ENCODE measurements at places on chromosomes 11 and 22.

DNA sequence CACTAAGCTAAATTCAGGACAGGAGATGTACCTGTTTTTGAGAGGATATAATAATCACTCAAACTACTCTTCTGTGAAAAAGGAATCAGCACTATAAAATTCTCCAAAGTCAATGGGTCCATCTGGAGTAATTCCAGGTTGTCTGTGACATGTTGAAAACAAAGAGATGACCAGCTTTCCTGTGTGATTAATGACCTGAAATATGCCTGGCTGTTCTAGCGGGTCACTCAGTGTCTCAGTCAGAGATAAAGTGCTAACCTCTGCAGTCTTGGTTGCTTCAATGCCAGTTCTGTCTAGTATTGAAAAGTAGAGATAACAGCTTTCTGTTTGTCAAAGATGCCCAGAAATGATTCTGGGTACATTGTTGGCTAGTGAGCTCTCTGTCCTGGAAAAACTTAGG, 722.6 kb upstream of the TENM4 start:
- DNase-seq = no peak

DNA sequence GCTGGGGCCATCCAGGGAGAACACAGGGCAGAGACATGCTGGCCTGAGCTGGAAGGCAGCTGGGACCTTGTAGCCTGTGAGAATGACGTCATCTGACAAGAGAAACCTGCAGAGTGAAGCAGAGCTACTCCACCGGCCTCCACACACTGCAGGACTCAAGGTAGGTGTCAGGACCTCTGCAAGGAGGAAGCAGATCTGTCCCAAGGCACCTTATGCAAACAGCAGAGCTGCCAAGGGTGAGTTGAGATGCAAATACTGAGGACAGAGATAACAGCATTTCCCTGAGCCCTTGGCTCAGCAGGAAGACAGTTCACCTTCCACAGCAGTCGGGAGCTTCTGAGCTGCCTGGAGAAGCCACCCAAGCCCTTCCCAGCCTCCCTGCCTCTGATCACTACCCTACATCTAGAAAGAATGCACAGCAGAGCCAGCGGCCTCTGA, 51.9 kb upstream of the IGSF9B start:
- DNase-seq = no peak

- no peak for DNase-seq
These were observed 12.9 kb upstream of the FAT3 start for GRCh38 chr11:92211576-92212167.

DNA sequence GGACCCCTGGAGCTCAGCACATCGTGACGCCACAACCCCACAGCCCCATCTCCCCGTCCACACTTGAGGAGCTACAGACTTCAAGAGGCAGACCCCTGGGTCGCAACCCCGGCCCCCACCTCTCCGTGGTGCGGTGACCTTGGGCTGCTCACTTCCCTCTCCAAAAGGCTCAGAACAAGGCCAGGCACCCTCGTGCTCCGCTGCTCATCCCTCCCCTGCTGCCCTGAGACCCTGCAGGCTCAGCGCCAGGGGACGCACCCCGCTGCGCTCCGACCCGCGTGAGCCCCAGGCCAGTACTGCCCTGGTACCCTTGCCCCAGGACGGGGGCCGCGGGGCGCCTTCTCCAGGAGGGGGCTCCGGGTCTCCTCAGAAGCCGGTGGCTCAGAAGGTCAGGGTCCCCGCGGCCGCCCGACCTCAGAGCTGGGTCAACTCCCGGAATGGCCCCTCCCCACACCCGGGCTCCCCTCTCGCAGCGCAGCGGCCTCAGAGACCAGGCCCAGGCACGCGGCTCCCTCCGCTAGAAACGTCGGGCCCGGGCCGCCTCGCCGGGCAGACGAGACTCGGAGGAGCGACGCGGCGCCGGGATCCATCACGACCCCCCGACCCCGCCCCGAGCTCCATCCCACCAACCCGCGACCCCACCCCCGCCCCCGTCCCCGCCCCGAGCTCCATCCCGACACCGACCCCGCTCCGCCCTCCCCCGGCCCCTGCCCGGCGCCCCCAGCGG, 563 bp downstream of the GATD1 start:
- DNase-seq = no peak

GRCh38 chr11:14304601-14305000, 54.4 kb downstream of the RRAS2 start:
- DNase-seq = no peak

DNA sequence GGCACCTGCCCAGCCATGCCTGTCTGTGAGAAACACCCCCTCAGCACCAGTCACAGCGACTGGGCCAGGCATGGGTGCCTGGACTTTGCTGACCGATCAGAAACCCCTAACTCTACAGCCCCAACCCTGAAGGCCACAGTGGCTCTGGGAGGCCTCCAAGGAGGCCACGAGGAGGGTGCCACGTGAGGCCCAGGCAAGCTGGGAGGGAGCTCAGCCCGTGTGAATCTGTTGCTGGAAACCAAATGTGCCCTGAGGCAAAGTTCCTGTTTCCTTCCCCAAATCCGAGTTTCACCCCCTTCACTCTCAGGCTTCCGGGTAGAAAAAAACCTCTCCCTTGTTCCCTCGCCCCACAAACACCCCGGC, 1.3 kb downstream of the UNC93B1 start:
- peak; percentile 78 for DNase-seq

GRCh38 chr22:42994917-42995562, 19.9 kb downstream of the PACSIN2 start:
- peak; percentile 45 for DNase-seq

All from SK-N-MC (cell line).